ENCODE measurements at places on chromosomes 1 and 21. TPM values are rescaled to one million over a fixed set of nuclear protein-coding genes. Genes with fewer than 3 reads are reported as not detected.

DNA sequence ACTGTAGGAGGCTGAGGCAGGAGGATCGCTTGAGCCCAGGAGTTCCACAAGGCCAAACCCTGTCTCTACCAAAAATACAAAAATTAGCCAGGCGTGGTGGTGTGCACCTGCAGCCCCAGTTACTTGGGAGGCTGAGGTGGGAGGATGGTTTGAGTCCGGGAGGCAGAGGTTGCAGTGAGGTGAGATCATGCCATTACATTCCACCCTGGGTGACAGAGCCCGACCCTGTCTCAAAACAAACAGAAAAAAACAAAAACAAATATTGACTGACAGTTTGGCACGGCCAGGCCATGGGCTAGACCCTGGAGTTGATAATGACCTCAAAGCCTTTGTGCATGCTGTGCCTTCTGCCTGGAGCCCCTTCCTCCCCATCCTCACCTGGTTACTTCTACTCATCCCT lies 19.2 kb upstream of the RSPO1 start:
- no peak for DNase-seq

DNA sequence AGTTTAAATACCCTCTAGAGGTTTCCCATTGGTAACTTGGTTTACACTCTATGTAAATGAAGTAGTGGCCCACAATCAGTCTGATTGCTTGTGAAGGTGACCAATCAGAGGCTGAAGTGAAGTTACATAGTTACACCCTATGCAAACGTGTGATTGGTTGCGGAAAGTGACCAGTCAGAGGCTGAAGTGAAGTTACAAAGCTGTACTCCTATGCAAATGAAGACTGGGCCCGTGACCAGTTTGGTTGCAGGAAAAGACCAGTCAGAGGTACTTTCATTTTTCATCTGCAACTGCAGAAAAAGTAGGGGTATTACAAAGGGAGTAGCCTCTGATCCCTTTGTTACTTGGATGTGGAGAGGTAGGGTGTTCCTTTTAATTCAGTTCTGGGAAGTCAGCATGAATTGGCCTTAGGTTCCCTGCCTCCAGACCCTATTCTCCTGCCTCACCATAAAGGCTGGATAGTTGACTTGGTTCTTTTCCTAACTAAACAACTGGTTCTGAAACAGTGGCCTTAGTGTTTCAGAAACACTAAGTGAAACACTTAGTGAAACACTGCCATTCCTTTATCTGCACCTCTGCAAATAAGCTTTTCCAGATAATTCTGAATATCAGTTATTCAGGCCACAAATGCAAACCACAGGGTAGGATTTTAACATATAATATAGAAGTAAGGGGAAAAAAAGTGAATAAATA lies 39.3 kb downstream of the MAGI3 start:
- no peak for DNase-seq

GRCh38 chr1:46474570-46474969 lies 15.1 kb upstream of the DMBX1 start:
- no peak for DNase-seq

DNA sequence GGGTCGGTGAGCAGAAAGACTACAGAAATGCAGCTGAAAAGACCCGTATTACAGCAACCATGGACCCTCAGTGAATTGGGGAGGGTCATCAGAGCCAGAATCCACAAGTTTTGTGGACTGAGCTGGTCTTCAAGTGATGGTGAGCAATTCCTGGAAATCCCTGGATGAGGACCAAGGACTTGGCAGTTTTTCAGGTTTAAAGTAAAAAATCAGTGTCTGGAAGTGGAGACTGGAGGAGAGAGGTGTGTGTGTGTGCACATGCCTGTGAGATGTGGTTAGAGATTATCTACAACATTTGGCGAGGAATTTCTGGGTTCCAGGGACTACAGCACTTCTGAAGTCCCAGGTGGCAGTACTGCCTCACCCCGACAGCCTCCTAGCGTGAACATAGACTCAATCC lies 56.4 kb downstream of the KIRREL1 start:
- no peak for DNase-seq

GRCh38 chr1:8006037-8006963 lies 19.8 kb downstream of the ERRFI1 start:
- no peak for DNase-seq

DNA sequence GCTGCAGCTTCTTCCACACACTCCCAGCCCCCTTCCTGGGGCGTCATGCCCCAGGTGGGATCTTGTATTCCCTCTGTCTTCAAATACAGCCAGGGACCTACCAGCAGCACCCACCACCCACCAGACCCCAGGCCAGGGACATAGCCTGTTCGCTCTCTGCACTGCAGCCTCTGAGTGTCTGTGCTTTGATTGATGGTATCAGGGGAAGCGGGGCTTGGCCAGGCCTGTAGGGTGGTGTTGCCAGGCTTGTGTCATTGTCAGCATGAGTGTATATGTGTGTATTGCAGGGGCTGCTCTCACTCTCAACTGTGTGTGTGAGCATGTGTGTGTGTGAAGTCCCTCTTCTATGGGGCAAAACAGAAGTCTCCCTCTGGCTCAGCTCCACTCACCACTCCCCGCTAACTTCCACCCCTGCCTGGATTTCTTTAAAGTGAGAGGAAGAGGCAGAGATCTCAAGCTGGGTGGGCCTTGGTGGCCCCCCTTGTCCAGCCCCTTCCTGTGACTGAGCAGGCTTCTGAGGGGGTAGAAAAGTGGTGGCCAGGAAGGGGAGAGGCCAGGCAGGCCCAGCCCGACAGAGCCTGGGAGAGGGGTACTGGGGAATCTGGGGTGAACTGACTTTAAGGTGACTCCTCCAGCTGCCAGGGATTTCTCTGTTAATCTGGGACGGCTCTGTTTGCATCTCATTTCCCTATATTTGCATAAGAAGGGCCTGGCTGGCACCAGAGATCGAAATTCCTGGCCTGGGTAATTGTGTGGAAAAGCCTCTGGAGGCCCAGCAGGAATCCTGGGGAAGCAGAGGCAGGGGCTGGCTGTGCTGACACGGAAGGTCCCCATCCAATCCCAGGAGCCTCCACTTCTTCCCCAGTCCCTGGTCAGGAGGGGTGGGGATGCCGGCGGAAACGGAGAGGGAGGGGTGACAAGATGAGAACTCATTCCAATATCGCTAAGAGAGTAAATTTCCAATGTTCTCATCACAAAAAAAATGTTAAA lies 18.6 kb upstream of the ADGRB2 start:
- no peak for DNase-seq

DNA sequence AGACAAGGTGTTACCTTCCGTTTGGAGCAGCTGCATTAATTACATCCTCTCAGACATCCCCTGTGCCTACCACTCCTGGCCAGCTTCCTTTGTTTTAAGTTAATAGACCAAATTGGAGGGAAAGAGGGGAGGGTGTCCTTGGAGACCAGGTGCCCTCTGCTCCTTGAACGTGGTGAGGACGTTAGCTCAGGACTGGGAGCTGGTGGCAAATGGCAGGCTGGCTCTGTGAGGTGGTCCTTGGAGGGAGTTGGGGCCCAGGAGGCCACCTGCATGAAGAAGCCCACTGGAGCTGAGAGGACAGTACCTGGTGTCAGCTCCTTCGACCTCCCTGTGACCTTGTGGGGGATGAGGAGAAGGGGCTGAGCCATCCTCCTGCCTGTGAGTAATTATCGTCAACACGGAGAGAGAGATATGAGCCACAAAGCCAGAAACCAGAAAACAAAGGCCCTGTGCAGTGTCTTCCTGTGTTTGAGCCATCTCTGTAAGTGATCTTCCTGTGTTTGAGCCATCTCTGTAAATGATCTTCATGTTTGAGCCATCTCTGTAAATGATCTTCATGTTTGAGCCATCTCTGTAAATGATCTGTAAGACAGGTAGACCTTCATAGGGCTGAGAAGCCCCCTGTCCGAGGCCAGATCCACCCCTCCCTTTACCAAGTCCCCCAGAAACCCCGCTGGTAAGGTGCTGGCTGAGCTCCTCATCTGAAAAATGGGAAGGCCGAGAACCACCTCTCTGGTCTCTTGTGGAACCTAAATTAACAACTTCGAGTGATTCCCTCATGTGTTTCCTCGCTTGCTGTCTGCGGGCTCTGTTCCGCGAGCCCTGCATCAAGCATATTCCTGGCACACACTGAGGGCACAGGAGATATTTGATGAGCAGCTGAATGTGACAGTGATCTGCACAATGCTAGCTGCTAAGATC lies 126.0 kb downstream of the CAMTA1 start:
- DNase-seq: no peak

DNA sequence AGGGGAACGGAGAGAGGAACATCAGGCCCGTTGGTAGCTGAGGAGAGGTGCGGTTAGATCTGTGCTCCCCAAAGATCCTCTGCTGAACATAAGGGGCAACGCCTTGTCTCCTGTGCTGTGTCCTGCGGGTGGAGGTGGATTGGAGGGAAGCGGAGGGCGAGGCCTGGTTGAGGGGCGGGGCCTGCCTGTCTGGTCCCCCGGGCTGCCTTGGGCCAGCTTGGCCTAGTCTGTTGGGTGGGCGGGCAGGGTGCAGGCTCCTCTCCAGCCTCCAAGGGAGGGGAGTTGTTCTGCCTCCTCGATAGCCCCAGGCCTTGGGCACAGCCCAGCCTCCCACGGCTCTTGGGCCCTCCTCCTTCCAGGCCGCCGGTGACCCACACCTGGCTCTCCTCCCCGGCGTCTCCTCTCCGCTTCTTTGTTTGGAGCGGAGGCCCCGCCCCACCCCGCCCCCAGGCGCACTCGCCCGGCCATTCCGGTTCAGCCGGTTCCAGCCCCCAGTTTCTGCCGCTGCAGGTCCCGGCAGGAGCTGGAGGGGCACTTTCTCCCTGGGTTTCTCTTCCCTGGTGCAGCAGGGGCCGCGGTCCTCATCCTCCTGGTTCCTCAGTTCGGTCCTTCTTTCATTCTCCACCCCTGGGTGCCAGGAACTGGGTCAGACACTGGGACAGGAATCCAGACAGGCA lies 19.4 kb downstream of the PTPRF start:
- DNase-seq: no peak

DNA sequence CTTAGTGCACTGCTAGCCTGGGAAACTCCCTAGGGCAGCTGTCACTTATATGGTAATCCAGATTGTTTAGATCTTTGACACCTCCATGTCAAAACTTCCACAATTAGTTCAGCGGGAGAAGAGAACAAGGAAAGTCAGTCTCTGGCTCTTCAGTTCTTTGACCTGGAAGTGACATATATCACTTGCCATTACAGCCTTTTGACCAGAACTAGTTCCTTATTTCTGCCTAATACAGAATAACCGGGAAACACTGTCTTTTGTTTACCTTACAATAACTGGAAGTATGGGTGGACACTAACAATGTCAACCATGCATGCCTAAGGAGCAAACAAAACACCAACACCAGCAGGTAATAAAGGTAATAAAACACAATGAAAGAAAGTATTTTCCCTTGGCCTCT lies 68.3 kb downstream of the C4BPA start:
- DNase-seq: no peak

- no peak for DNase-seq
Measured at GRCh38 chr1:75529488-75529887, 81.4 kb downstream of the SLC44A5 start.

GRCh38 chr1:94279038-94279437 lies 41.7 kb upstream of the ARHGAP29 start:
- no peak for DNase-seq

- DNase-seq: no peak
Measured at GRCh38 chr1:230076121-230076520, 9.1 kb downstream of the GALNT2 start.

- DNase-seq: peak; percentile 66
Measured at GRCh38 chr1:118986555-118987467, 1.3 kb downstream of the TBX15 start.

DNA sequence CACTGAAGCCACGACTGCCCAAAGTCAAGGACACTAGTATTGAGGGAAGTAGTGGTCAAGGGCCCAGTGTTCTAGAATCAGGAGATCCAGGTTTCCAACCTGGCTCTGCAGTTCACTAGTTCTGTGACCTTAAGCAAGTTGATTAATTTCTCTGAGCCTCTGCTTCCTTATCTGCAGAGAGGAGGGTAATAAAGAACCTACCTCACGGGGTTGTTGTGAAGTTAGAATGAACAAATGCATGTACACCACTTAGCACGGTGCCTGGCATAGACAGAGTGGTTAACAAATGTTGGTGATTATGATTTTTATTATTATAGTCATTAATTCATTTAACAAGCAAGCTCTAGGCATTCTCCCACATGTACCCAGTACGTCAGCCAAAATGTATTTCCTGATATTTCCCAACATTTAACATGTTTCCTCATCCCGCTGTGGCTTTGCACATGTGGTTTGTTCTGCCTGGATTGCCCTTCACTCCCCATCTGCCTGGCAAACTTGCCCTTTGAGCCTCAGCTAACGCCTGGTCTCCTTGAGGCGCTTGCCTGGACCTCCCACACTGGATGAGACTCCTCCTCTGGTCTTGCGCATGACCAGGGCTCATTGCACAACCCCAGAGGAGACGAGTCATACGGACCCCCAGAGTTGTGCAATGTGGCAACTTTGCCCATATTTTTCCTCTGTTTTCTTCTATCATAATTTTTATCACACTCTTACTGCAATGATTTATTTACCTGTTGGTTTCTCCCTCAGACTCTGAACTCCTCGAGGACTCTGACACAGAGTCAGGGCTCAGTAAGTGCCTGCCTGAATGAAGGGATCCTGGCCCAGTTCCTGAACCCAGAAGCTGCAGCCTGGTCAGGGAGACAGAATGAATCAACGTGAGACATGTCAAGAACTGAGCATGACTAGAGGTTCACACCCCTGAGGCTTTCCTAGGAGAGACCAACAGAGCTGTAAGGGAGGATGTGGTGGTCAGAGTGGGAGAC lies 20.7 kb upstream of the MFSD2A start:
- DNase-seq: peak; percentile 64

GRCh38 chr1:77459881-77460280 lies 178.1 kb downstream of the AK5 start:
- DNase-seq: no peak

GRCh38 chr1:240732390-240732789 lies 120.4 kb upstream of the GREM2 start:
- DNase-seq: no peak

- no peak for DNase-seq
Measured at GRCh38 chr1:236516929-236517704, 6.7 kb upstream of the LGALS8 start.

DNA sequence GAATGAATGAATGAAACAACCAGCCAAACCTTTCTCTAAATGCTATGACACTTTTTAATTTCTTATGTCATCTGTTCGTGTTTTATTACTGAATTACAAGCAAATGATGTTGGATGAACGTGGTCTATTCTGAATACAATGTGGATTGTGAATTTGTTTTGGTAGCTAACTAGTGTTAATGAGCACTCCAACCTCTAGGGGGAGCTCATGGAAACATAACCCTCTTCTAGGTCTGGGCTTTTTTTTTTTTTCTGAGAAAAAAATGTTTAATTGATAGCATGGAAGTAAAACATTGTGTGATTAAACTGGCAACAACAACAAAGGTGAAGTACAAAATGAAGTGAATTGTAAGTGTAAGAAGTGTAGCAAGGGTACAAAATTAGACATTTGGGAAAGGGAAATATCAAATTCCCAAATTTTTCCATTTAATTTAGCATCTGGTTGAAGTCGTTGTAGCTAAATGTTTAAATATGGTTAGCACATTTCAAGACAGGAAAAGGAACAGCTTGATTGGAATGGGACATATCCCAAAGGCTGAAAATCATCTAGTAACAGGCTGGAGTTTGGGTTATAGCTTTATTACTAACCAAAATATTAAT lies 42.6 kb upstream of the PTGS2 start:
- no peak for DNase-seq

Gene CGN
- not detected for total RNA-seq

Gene ANKRD34A
- 3.3 TPM for total RNA-seq

Gene HTR6
- not detected for total RNA-seq

Gene RPRD2
- total RNA-seq: 24.1 TPM

Gene KRTAP10-7
- total RNA-seq: not detected

Gene KCNK1
- total RNA-seq: not detected

Gene FCRLB
- not detected for total RNA-seq

Gene CNR2
- not detected for total RNA-seq

Gene GJB5
- total RNA-seq: not detected
